ENCODE measurements at places on chromosomes 4 and X. TPM values are rescaled to one million over a fixed set of nuclear protein-coding genes. Genes with fewer than 3 reads are reported as not detected.

DNA sequence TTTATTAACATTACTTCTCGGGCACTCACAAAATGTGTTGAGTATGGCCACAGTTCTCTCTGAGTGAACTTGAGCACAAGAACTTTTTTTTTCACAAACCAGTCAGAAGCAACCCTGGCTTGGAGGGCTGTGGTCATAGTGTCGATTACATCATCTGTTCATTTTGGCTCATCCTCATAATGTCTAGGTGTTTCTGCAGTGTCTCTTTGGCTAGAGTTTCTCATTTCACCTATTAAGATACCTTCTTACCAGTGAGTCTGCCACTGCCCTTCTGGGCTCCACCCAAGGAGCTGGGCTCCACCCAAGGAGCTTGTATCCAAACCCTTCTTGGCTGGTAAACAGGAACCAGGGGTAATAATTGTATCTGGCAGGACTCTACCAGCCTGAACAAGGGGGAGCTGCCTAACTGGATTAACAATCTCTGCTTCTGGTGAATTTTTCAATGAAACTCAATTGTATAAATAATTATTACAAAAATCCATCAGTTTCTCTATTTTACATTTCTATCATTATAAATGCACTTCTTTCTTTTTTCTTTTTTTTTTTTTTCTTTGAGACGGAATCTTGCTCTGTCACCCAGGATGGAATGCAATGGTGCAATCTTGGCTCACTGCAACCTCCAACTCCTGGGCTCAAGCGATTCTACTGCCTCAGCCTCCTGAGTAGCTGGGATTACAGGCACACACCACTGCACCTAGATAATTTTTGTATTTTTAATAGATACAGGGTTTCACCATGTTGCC lies 667.7 kb upstream of the SLIT2 start:
- no peak for DNase-seq

GRCh38 chr4:172900900-172901299 lies 267.7 kb upstream of the GALNT7 start:
- DNase-seq: no peak

Gene MAGEA2
- not detected for polyA plus RNA-seq

DNA sequence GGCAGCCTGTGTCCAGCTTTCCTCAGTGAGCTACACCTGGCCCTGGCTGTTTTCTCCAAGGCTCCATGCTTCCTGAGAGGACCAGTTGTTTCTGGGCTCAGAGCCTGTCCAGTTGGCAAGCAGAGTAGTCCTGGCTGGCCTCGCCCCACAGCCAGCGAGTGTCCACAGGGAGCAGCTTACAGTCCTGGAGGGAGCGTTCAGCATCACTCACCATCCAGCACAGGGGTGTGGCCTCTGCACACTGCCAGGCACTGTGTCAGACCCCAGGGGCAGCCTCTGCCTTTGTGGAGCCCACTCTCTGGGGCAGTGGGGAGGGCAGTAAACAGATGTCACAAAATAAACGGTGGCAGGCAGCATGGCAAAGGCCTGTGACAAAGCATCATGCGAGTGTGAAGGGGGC lies 23.9 kb downstream of the EVC start:
- no peak for DNase-seq

Data from naive B cell (primary cell).